ENCODE measurements at places on chromosomes 1 and 21.

DNA sequence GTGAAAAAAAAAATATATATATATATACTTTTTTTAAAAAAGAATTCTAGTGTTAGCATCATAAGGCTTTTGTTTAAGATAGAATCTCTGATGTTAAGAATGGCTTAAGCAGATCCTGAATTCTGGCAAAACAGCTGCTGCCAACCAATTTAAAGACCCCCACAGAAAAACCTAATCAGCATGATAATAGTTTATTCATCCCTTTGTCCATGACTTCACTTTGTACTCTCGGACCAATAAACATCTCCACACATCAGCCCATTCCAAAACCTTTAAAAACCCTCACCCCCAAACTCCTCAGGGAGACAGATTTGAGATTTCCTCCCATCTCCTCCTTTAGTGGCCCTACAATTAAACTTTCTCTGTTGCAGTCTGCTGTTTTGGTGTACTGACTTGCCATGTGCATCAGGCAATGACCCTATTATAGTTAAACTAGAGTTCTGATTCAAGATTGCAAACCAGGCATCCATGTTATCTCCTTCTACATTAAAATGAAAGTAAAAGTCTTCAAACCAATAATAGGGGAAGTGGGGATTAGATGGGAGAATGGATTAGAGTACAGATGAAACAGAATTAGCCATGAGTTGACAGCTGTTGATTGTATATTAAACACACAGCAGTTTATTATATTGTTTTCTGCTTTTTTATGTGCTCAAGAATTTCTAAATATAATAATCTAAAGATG is 9.8 kb upstream of the PHTF1 start:
- no peak for DNase-seq

- no peak for DNase-seq
These were observed 6.7 kb upstream of the CHD1L start for GRCh38 chr1:147235822-147236221.

DNA sequence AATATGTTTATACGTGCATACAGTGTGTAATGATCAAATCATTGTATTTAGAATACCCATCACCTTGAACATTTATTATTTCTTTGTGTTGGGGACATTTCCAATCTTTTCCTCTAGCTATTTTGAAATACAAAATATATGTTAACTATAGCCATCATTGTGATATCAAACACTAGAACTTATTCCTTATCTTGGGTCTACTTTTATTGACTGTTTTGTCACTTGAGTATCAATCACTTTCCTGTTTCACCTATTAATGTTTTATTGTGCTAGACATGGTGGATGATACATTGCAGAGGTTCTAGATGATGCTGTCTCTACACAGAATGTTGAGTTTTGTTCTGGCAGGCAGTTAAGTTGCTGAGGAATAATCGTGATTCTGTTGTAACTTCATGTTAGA is 45.9 kb downstream of the STXBP3 start:
- DNase-seq: no peak

DNA sequence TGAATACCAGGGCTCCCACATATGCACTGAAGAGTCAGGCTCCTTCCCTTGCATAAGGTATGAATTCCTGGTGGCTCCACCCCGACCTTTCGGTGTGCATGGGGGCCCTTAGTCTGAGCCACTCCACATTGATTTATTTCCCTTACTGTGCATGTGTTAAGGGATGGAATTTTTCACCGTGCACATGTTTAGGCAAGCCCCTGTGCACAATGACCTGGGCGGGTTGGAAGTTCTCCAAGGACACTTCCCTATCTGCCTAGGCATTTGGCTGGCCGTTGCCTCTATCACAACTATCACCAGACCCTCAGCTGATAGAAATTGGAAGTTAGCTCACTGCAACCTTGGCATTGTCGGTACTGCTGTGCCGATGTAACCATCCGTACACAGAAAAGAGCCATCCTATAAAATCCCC is 9.7 kb downstream of the S100A6 start:
- no peak for DNase-seq

DNA sequence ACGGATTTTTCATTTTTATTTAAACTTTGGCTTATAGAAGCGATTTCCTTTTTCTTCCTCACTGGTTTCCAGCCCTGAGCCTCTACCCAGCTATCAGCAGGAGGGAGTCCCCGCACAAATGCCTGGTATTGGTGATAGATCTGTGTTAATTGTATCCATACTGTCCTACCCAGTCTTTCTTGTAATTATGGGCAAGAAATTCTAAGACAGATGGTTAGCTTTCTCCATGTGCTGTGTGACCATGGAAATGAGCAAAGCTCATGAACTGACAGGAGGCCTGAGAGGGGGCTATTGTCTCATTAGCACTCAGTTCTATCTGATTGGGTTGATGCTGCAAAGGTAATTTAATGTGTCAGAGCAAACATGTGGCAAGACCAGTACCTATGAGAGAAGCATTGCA is 108.1 kb upstream of the IVNS1ABP start:
- DNase-seq: no peak

Data from stimulated activated CD4-positive, alpha-beta T cell treated with anti-CD3 and anti-CD28 coated beads, Interleukin-15, amount 100 ng/mL, for 1 hour (primary cell).